ENCODE measurements at places on chromosomes 7 and 10.

DNA sequence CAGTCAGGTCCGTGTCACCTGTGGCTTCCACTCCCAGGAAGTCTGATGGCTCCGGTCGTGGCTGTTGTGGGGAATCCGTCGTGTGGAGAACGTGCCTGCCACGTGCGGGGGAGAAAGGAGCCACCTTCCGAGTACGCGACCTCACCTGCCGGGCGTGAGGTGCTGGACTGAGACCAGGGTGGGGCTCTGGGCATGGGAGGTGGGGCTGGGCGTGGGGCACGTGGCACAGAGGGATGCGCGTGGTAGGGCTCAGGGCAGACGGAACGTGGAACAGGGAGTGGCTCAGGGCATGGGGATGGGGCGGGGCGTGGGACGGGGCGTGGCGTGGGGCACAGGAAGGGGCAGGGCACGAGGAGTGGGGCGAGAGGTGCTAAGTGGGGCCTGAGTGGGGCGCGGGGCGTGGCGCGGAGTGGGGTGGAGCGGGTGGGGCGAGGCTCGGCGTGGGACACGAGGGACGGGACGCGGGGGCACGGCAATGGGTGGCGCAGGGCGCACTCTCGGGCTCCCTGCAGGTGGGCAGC, 64.8 kb downstream of the C10orf143 start:
- peak; percentile 64 for DNase-seq

DNA sequence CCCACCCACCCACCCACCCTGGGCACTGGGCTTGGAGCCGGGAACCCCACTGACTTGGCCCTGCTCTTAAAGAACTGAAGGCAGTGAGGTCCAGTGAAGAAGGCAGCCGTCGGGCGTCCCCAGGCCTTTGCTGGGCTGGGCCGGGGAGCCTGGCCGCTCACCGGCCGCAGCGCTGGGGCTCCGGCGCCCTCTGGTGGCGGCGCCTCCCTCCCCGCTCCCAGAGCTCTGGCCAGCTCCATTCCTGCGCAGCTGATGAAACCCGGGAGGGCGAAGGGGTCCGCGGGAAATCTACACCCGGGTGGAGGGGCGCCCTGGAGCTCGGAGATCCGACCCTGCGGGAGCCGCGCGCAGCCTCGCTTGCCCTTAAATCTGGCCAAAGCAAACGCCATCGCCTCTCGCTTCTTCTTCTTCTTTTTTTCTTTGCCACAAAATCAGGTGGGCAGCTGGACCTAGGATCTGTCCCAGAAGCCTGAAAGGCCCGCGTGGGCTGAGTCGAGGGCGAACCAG, 1.7 kb upstream of the CXCL12 start:
- DNase-seq, result peak; percentile 24

DNA sequence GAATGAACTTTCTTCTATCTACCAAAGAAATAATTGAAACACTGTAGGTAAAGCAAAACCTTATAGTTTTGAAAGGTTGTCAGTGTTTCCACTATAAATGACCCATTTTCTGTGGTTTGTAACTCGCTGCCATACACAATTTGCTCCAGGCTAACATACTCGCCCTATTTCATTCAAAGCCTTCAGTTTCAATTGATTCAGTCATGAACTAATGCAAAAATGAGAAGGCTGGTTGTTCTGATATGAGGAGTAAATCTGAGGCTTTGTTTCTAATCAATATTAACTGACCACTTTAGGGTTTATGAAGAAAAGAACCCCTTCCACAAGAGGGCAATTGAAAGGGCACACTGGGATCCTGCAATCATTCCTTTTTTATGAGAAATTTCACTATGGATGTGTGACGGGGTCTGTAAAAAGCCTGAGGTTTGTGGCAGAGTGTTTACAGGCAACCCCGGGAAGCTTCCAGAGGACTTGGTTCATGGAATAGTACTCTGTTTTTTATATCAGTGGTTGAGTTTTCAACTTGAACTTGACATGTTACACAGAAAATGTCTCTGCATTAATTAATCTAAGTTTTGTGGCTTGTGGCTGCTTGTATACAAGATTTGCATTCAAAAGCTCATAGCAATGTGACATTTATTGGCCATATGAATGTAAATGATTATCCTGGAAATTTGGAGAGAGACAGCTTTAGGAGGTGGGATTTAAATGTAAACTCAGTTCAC, 133.2 kb downstream of the NRP1 start:
- DNase-seq, result no peak

DNA sequence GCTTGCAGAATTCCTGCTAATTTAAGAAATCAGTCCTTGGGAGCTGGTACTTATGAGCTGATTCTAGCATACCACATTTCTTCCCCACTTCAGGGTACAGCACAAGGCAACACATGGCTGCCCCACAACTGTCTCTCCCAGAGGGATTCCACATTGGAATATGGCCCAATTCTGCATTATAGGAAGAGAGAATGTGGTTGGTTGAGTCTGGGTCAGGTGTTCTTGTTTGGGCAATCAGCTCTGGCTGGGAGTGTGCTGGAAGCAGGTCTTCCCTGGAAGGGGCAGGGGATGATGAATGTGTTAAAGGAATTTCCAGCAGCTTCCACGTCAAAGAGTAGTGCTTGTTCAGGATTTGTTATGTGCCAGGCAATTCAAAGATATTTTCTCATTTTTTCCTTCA, 95.7 kb downstream of the BUB3 start:
- DNase-seq, result no peak

GRCh38 chr10:122665329-122665860, 34.3 kb downstream of the C10orf120 start:
- DNase-seq, result no peak

DNA sequence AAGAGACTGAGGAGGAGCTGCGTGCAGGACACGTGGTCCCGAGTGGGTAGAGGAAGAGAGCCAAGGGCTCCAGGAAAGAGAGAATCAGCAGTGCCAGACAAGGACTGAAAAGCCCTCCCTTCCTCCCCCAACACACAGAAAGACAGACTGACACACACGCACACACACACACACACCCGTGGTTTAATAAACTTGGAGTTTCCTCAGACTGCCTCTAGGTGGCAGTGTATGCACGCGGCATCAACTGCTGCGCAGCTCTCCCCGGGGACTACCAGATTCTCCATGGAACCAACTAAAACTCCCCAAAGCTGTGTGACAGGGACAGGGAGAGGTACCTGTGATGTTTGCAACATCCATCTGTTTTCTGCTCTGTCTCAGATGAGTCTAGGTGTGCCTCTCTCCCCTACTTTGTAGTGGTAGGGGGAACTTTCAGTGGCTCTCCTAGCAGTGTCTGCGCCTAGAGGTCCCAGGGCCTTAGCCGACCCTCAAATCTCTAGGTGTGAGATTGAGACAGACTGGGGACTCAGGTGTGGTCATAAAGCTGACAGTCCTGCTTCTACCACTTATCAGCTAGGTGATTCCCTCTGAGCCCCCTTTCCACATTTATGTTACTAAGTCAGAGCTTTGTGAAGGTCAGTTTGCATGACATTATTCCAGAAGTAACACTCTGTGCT, 9.3 kb upstream of the TSPAN14 start:
- no peak for DNase-seq

DNA sequence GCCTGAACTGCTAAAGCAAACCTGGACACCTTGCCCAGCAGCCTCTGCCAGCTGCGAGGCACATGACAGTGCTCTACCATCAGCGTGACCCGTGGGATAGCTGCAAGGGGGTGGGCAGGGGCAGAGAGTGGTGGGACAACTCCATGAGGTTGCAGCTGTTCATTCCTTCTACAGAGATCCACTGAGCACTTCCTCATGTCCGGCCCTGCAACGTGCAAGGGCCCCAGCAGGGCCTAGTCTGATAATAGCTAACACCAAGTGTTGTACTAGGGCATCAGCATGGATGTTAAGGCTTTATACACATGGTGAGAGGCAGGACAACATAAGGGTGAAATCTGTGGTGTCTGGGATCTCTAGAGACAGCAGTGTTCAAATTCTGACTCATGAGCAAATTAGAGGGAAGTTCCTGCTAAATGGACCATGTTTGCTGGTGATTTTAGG, 14.3 kb downstream of the NOD1 start:
- DNase-seq, result no peak

- no peak for DNase-seq
These were observed 261.1 kb upstream of the RNF32 start for GRCh38 chr7:156379324-156380070.

GRCh38 chr10:88165849-88166271, 302.4 kb downstream of the PTEN start:
- no peak for DNase-seq

- DNase-seq, result no peak
These were observed 19.8 kb upstream of the HIPK2 start for GRCh38 chr7:139797607-139798006.

- DNase-seq, result peak; percentile 11
These were observed 2.1 kb upstream of the TMEM120A start for GRCh38 chr7:75996476-75996875.

DNA sequence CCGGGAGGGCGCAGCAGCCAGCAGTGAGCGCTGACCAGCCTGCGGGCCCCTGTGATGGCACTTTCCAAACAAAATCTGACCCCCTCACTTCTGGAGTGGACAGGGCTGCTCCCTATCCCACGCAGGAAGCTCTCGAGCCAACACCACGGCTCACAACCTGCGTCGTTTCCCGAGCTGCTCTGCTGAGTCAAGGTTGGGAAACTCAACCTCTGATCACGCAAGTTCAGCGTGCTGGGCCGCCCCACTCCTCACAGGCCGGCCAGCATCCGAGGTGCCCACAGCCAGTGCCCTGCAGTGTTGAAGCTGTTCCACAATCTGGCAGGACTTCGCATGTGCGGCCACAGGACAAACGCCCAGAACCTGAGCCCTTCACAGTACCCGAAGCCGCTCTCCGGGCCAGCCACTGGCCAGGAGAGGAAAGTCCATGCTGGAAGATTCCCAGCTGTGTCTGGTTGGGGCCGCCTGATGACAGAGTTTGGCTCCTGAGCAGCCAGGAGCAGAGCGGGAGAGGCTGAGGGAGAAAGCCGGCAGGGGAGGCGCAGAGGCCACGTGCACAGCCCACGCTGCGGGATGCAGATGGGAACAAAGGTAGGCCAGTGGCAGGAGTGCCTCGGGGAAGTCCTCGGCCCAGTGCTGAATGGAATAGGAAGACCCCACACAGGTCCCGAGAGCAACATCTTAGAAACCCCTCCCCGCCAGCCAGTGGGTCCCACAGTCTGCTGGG, 263.3 kb upstream of the TCERG1L start:
- no peak for DNase-seq

DNA sequence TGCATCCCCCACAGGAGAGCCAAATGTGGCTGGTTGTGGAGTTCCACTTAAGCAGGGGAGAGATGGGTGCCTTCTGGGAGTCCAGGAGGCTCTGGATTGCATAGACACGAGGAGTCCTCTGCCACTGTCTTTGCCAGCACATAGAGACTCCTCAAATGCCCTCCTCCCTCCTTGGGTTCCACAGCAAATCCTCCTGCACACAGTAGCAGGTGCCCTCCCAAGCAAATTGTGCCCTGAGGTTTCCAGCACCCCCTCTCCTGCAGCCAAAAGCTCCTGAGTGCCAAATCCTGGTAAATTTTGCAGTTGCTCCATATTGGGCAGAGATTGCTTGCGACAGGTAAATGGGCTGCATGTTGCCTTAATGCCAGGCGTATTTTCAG, 5.8 kb downstream of the EVX1 start:
- no peak for DNase-seq

DNA sequence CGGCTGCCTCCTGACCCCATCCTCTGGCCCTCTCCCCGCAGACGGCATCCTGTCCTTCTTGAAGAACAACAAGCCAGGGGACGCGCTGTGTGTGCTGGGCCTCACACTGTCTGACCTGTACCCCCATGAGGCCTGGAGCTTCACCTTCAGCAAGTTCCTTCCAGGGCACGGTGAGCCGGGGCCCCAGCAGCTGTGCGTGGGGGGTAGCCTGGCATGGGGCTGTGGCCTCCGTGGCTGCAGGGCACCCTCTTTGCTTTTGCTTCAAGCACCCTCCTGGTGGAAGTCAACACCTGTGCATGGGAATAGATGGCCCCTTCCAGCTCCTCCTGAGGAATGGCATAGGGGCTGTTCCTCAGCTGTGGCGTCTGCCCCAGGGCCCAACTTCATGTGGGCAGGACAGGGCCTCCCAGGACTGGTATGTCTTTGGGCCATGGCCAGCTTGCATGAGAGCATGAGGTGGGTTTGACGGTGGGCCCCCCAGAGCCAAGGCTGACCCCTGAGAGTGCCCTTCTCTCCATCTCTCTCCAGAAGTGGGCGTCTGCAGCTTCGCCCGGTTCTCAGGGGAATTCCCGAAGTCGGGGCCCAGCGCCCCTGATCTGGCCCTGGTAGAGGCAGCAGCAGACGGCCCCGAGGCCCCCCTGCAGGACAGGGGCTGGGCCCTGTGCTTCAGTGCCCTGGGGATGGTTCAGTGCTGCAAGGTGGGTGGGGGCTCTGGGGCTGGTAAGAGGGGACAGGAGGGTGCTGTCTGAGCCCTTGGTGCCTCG, 20.7 kb downstream of the AMZ1 start:
- DNase-seq, result no peak

- DNase-seq, result no peak
These were observed 70.0 kb downstream of the CHRM2 start for GRCh38 chr7:136938476-136938875.

GRCh38 chr10:71395621-71396020, 1.1 kb upstream of the CDH23 start:
- no peak for DNase-seq

DNA sequence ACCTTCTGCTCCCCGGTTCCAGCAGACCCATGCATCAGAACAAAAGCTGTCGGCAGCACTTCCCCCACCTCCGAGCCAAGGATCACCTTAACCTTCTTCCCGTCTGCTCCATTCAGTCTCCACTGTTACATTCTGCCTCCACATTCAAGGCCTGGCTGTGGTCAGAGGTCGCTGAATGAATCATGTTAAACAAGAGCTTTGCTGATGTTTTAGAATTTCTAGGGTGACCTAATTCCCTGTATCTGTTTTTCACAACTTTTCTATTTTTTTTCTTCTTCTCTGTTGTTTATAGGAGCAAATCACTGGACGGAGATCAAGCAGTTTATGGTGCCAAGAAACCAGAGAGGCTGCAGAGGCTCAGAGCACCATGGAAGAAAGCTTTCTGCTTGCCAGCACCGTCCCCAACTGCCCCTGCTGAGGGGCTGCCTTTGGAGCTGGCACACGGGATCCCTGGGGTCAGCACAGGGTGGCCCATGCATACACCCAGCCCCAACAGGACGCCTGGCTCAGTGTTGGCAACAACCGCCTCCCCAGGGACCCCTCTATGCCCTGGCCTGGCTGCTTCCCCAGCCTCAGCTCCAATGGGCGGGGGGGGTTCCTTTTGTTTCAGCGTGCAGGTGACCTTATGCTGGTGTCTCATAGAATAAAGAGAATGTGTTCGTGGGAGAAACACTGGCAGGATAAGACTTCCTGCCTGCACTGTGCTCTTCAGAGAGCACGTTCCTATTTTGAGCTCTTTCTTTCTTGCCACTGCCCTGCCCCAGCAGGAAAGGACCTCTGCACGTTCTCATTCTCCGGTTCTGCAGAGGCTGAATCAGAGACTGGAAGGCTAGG, 182.7 kb upstream of the LYZL2 start:
- DNase-seq, result no peak

DNA sequence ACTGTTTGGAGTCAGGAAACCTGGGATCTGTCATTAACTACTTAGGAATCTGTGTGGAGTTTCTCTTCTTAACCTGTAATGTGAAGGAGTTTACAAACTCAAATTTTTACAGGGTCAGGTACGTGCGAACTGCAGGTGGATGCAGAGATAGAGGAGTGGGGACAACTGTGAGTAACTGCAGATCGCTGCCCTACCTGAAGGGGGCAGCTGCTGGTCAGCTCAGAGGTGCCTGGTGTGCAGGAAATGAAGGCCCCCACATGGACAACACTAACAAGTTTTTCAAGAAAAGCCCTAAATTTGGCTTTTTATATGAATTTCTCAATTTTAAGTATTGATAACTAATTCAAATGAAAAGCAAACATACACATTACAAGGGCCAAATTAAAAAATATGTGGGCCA, 380.0 kb downstream of the REEP3 start:
- no peak for DNase-seq

Data from RWPE2 (cell line).